IMR-90 (cell line): ENCODE measurements at places on chromosomes 3 and 15. TPM values are rescaled to one million over a fixed set of nuclear protein-coding genes. Genes with fewer than 3 reads are reported as not detected.

The FAM174B gene
- 0.18 and 0.56 TPM in 2 replicates for total RNA-seq

The EPHB3 gene
- total RNA-seq = 0.72 and 0.83 TPM in 2 replicates

The CASR gene
- not detected in 2 replicates for total RNA-seq

The KIF23 gene
- 56.1 and 70.5 TPM in 2 replicates for total RNA-seq
